Upper lobe of right lung (tissue), 1 donor: ENCODE measurements at places on chromosomes 16 and 17. TPM values are rescaled to one million over a fixed set of nuclear protein-coding genes. Genes with fewer than 3 reads are reported as not detected.

DNA sequence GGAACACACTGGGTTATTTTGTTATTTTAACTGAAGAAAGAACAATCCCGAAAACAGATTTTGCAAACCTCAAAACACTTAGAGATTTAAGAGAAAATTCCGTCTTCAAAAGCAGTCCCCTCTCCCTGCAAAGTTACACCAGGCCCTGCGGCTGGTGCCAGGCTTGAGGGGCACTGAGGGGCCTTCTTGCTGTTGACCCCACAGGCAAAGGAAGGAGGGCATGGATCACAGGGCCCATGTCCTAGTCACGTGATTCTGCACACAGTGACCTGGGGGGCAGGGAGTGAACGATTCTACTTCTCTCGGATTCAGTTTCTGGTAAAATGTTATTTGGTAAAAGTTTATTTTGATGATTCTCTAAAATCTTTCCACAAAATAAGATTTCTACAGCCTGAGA lies 55.3 kb upstream of the FASN start:
- no peak for DNase-seq

DNA sequence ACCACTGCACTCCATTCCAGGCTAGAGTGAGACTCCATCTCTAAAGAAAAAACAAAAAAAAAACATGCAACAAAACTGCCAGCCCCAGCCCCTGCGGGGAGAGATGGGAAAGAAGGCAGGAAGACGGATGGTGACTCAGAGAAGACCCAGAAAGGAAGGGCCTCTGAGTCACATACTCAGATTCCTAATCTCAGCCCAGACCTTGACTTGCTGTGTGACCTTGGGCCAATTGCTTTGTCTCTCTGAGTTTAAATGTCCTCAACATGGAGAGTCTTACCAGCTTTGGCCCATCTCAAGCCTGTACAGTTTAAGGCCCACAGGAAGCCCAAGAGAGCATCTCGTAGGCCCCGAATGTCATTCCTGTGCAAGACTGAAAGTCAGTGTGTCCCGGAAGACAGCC lies 86.5 kb upstream of the LHX1 start:
- DNase-seq, result no peak

The ZG16 gene
- not detected for total RNA-seq

The CLEC18A gene
- total RNA-seq, result 2.0 TPM

GRCh38 chr16:17802571-17802970 lies 331.8 kb upstream of the XYLT1 start:
- no peak for DNase-seq

- DNase-seq, result no peak
Measured at GRCh38 chr17:57417956-57418355, 161.6 kb downstream of the MSI2 start.
